ENCODE measurements at places on chromosomes 5 and 9. TPM values are rescaled to one million over a fixed set of nuclear protein-coding genes. Genes with fewer than 3 reads are reported as not detected.

The DIPK1B gene
- 0.14 TPM for total RNA-seq

DNA sequence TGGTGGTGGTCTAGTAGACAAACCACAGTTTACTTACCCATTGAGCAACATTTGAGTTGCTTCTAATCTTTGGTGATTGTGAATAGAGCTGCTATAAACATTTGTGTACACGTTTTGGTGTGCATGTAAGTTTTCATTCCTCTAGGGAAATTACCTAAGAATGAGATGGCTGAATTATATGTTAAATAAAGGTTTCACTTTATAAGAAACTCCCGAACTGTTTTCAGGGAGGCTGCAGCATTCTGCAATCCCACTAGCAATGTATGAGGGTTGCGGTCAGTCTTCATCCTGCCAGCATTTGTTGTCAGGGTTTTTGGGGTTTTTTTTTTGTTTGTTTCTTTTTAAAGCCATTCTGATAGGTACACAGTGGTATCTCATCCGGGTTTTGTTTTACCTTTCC, 45.7 kb upstream of the PPARGC1B start:
- no peaks in the 10 kb centered on the region for H3K36me3 ChIP-seq
- H3K4me1 ChIP-seq: no peaks in the 10 kb centered on the region
- DNase-seq: no peak

DNA sequence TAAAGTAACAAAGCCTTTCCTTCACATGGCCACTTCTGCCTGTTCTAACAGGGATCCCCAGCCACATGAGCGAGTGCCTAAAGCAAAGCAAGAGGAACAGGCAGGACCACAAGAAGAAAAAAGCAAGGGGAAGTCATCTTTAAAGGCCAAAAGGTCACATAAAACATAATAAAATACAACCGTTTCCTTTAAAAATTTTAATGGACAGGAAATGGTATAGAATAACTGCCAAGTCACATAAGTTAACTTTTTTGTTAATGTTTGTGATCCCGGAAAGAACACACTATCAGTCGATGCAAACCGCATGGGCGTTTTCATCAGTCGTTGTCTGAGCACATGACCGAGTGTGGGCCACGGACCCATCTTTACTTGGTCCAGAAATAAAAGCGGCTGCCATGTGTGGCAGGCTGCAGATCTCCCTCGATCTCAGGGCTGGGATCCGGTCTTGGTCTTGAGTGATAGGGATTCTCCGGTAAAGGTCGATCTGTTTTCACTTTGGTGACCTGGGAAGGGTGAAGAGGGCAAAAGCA, 15.6 kb downstream of the NDUFA8 start:
- H3K27ac ChIP-seq: no peak overlapping the region
- no peak for DNase-seq
- H3K27me3 ChIP-seq: no peaks in the 10 kb centered on the region
- no peaks in the 10 kb centered on the region for H3K4me1 ChIP-seq
- H3K36me3 ChIP-seq: peaks cover 16% of the 10 kb centered on the region
- H3K4me3 ChIP-seq: no peak overlapping the region

DNA sequence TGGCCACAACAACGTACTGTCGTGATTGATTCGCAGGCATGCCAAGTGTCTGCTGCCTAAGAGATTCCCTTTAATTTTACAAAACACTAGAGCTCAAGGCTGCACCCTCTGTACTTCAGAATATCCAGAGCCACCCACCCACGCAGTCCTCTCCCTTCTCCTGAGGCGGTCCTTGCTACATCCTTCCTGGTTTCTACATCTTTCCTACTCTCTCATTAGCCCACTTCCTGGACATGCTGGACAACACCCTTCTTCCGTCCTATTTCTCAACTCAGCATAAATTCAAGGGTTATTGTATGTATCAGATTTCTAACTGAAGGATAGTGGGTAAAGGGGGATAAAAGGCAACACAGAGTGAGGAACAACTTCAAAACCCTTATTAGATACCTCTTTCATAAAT, 148.4 kb upstream of the MAP3K1 start:
- peaks cover 2% of the 10 kb centered on the region for H3K36me3 ChIP-seq
- H3K27ac ChIP-seq: no peak overlapping the region
- H3K4me3 ChIP-seq: no peak overlapping the region
- peaks cover 21% of the 10 kb centered on the region for H3K4me1 ChIP-seq
- peaks cover 3% of the 10 kb centered on the region for H3K27me3 ChIP-seq

DNA sequence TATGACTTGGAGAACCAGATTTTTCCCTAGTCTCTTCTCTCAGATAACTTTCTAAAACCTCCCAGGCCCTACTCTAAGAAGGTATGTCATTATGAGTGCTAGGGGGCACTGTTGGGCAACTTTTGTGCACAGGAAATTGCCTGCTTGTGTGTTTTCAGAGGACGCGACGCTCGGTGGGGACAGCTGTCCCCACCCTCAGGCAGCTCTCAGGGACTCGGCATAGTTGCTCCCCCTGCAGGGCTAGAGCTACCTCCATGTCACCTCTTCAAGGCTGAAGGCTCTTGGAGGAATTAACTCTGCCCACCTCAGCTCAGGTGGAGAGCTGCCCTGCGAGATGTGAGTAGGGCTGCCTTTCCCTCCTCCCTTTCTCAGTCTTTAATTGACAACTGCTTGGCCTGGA, 10.2 kb upstream of the TIFAB start:
- no peak overlapping the region for H3K4me3 ChIP-seq
- no peak overlapping the region for H3K27ac ChIP-seq
- peaks cover 9% of the 10 kb centered on the region for H3K4me1 ChIP-seq
- H3K36me3 ChIP-seq: no peaks in the 10 kb centered on the region

- H3K27ac ChIP-seq: no peak overlapping the region
- H3K4me1 ChIP-seq: no peaks in the 10 kb centered on the region
- no peaks in the 10 kb centered on the region for H3K36me3 ChIP-seq
Measured at GRCh38 chr5:65050826-65051498, 282.2 kb downstream of the CWC27 start.

The STK32A gene
- total RNA-seq: not detected

The CCL21 gene
- not detected for total RNA-seq

GRCh38 chr5:124522992-124523391, 223.4 kb downstream of the ZNF608 start:
- no peak overlapping the region for H3K4me3 ChIP-seq
- no peaks in the 10 kb centered on the region for H3K4me1 ChIP-seq
- H3K27ac ChIP-seq: no peak overlapping the region
- H3K27me3 ChIP-seq: no peaks in the 10 kb centered on the region
- no peak for DNase-seq

- H3K4me3 ChIP-seq: no peak overlapping the region
- H3K27me3 ChIP-seq: peaks cover 5% of the 10 kb centered on the region
- no peaks in the 10 kb centered on the region for H3K36me3 ChIP-seq
Measured at GRCh38 chr9:76664120-76664519, 100.1 kb upstream of the PCA3 start.

The GMCL2 gene
- total RNA-seq: not detected

DNA sequence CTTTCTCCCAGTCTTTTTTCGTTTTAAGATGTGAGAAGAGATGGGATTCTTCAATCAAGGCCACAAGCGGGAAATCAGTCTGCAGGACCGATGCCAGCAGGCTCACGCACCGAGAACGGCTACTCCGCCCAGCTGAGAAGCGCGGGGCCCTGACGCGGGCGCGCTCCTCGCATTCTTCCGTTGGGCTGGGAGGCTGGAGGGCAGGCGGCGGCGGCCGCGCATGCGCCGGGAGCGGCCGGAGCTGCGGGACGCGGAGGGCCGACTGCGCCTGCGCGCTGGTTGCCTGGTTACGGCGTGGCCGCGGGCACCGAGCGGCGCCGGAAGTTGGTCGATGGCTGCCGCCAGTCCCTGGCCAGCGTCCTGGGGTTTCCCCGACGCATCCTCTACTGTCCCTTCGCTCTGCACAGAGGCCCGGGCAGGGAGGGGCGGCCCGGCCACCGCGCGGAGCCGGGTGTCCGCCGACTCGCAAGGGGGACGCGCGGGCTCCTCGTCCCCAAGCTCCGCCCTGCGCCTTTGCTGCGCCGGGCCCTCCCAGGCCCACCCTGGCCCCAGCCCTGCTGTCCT, 831 bp upstream of the SEC16A start:
- H3K27me3 ChIP-seq: peaks cover 1% of the 10 kb centered on the region
- DNase-seq: peak; percentile 94
- peaks cover 28% of the 10 kb centered on the region for H3K4me1 ChIP-seq

GRCh38 chr9:128002959-128003358, 22.2 kb upstream of the EEIG1 start:
- no peak overlapping the region for H3K4me3 ChIP-seq
- no peak overlapping the region for H3K27ac ChIP-seq
- H3K27me3 ChIP-seq: no peaks in the 10 kb centered on the region
- H3K4me1 ChIP-seq: peaks cover 23% of the 10 kb centered on the region

The ARL14EPL gene
- not detected for total RNA-seq

The NXNL2 gene
- total RNA-seq: not detected

The ZFP37 gene
- total RNA-seq: 1.4 TPM

The PIP5KL1 gene
- total RNA-seq: 2.5 TPM

The TTC16 gene
- 2.1 TPM for total RNA-seq

DNA sequence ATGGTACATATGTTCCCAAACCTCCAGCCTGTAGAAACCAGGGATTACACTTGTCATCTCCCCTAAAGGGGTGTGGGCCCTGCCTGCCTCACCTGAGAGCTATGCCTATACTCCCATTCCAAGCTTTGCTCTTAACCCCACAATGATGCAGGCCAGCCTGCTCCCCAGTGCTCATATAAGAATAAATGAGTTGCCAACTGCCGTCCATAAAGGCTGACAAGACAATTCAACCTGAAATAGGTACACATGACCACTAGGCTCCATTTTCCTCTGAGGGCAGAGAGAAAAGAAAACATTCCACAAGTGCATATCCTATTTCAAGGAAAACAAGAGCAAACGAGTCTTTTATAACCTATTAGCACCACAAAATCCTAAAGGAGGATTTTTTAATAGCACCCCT, 28.4 kb downstream of the SKP1 start:
- H3K4me1 ChIP-seq: peaks cover 58% of the 10 kb centered on the region
- peaks cover 55% of the 10 kb centered on the region for H3K36me3 ChIP-seq
- no peak overlapping the region for H3K4me3 ChIP-seq
- H3K27me3 ChIP-seq: no peaks in the 10 kb centered on the region
- DNase-seq: no peak

GRCh38 chr9:4081956-4082355, 217.9 kb downstream of the GLIS3 start:
- H3K4me1 ChIP-seq: peaks cover 8% of the 10 kb centered on the region
- peaks cover 16% of the 10 kb centered on the region for H3K27me3 ChIP-seq
- no peak overlapping the region for H3K27ac ChIP-seq
- no peak for DNase-seq

GRCh38 chr5:57455511-57456455, 26.8 kb downstream of the ACTBL2 start:
- H3K27ac ChIP-seq: no peak overlapping the region
- H3K27me3 ChIP-seq: no peaks in the 10 kb centered on the region
- no peak overlapping the region for H3K4me3 ChIP-seq
- H3K4me1 ChIP-seq: peaks cover 7% of the 10 kb centered on the region

The F2RL1 gene
- total RNA-seq: 2.2 TPM

DNA sequence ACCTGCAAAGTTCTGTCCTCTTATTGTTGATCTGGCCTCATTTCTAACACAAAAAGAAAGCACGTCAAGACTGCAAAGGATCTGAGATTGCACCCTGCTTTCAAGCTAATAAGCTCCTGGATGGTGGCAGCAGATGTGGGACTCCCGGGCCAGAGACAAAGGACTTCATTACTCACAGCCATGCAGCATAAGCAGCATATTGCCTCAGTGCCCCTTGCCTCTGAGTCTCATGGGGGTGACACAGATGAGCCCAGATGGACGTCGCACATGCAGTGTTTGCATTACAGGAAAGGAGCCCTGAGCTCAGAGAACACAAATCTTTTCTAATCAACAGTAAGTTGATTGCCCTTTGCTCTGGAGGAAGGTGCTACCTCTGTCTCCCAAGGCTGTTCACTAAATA, 105.0 kb downstream of the SLC28A3 start:
- no peak overlapping the region for H3K27ac ChIP-seq
- peaks cover 13% of the 10 kb centered on the region for H3K27me3 ChIP-seq
- DNase-seq: no peak

DNA sequence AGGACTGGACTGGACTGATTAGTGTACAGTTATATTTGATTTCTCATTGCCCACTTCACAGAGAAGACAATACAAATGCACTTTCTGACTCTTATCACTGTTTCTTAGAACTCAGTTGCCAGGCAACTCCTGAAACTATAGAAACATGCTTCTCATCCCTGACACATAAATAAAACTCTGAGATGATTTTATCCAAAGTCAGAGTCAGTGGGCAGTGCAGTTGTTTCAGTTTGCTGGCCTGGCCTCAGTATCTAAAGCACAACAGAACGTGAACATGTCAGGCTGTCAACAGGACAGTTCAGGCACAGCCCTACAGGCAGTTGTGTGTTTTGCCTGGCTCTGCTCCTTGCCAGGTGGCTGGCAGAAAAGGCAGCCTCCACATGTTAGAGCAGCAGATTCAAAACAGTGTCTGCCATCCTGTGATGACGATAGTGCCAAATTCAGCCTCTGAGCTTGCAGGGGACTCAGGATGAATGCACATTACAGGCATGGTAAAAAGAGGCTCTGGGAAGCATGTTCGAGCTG, 65.1 kb upstream of the CCDC152 start:
- peaks cover 2% of the 10 kb centered on the region for H3K27me3 ChIP-seq
- H3K4me1 ChIP-seq: no peaks in the 10 kb centered on the region
- DNase-seq: no peak
- no peak overlapping the region for H3K4me3 ChIP-seq

DNA sequence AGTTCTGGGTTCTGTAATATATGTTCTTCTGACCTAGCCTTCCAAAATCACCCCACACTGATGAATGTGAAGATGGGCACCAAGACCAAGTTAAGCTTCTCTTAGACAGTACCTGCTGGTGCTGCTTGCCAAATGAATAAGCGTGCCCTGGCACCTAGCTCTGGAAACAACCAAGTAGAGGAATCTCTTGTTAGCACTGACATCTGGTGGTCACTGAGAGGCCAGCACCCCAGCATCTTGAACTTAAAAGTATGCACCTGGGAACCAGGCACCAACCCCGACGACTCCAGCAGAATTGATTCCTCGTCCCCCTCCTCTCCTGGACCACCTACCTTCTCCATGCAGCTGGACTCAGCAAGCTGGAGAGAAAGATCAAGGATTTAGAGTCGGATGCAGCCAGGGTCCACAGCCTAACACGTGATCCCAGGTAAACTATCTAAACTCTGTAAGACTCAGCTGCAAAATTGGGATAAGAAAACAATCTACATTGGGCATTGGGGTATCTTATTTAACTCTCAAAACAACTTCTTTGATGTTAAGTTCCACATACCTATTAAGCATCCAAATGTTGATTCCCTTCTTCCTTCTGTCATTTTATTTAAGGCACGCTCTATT, 89.8 kb downstream of the SLC1A3 start:
- DNase-seq: peak; percentile 68
- no peak overlapping the region for H3K4me3 ChIP-seq
- peaks cover 23% of the 10 kb centered on the region for H3K27me3 ChIP-seq
- H3K36me3 ChIP-seq: no peaks in the 10 kb centered on the region
- no peaks in the 10 kb centered on the region for H3K4me1 ChIP-seq

The FBP2 gene
- not detected for total RNA-seq

The PRLR gene
- total RNA-seq: not detected

Data from activated CD8-positive, alpha-beta T cell treated with anti-CD3 and anti-CD28 coated beads for 36 hours (primary cell).